H1 (cell line): ENCODE measurements at places on chromosomes 5 and 9. TPM values are rescaled to one million over a fixed set of nuclear protein-coding genes. Genes with fewer than 3 reads are reported as not detected.

GRCh38 chr5:177537389-177538361, 16.7 kb downstream of the FAM193B start:
- no peaks in the 10 kb centered on the region for H3K27me3 ChIP-seq
- no peak overlapping the region for H3K4me3 ChIP-seq
- 0 out of 2 replicates have a peak overlapping the region, but pooled peaks have one; percentile 11 for H3K27ac ChIP-seq
- no peak for DNase-seq

- no peaks in the 10 kb centered on the region for H3K36me3 ChIP-seq
- H3K4me3 ChIP-seq = no peak overlapping the region
- no peak overlapping the region for H3K27ac ChIP-seq
- no peak for DNase-seq
Measured at GRCh38 chr5:129481161-129481560, 21.1 kb downstream of the ADAMTS19 start.

Gene PDE6A
- total RNA-seq = not detected in 2 replicates

Gene PCDHB10
- total RNA-seq = 1.8 and 1.9 TPM in 2 replicates

Gene RGS7BP
- 2.3 TPM in 2 replicates for total RNA-seq
